ENCODE measurements at places on chromosomes 7 and 10.

GRCh38 chr10:92847202-92847864 is 987 bp upstream of the EXOC6 start:
- DNase-seq: no peak

- no peak for DNase-seq
Observed at GRCh38 chr7:1117321-1117928, 29.5 kb downstream of the GPER1 start.

- DNase-seq: peak; percentile 83
Observed at GRCh38 chr7:66697449-66698438, 42.8 kb upstream of the RABGEF1 start.

GRCh38 chr7:46315891-46316290 is 394.8 kb upstream of the IGFBP3 start:
- DNase-seq: peak; percentile 68

- DNase-seq: no peak
Observed at GRCh38 chr10:53127686-53128085, 355.1 kb upstream of the MBL2 start.

DNA sequence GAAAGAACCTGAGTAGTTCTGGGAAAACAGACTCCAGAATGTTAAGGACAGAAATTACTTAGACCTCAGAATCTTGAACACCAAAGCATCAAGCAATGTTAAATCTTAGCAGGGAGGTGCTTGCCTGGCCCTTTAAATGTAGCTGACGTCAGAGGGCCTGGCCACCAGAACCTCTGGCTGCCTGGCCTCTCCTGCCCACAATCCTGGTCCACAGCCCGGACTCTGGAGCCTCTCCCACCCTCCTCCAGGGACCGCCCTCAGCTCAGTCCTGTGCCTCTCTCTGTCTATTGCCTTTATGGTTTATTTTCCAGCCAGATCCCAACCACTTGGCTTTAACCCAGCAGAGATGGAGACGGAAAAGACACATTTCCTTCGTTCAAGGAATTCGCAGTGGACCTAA is 42.2 kb upstream of the EGR2 start:
- peak; percentile 13 for DNase-seq

- no peak for DNase-seq
Observed at GRCh38 chr7:44977304-44977958, 1.4 kb downstream of the MYO1G start.

DNA sequence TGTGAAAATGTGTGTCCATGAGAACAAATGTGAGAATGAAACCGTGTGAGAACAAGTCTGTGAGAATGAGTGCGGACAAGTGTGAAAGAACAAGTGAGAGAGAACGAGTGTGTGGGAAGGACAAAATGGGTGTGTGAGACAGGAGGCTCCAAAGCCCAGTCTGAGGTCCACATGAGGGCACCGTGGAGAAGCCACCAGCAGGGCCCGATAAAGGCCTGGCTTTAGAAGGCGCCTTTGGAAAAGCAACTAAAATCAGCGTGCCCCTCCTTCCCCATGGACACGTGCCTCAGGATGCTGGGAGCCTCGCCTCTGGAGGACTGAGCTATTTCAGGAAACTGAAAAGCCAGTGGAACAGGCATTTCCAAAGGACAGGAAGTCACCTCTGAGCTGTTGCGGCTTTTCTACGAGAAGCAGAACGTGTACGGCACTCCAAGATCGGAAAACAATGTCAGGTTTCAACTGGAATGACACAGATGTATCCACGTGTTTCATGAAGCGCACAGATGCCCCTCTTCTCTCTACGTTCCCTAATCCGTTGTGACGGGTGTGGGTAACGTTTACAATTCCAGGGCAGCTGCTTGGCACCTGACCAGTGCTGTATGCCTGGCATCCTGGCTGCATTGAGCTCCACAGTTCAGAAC is 46.4 kb downstream of the ESYT2 start:
- peak; percentile 27 for DNase-seq

DNA sequence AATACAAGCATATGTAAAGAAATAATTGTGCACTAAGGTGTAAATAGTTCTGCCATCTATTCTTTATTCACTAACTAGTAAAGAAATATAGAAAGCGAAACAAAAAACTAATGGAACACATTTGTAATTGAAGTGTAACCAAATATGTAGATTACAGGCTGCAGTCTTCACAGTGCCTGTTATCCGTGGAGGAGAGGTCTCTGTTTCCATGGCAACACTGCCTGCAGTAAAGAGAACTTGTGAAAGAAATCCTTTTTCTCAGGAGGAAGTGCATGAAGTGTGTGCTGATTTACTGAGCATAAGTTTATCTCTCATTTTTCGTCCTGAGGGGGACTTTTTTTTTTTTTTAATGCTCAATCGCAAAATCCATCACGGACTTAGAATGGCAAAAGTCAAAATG is 102.5 kb downstream of the APBB1IP start:
- no peak for DNase-seq

GRCh38 chr7:43398831-43399230 is 184.1 kb upstream of the STK17A start:
- DNase-seq: no peak

- peak; percentile 90 for DNase-seq
Observed at GRCh38 chr7:157397731-157398691, 61.2 kb downstream of the DNAJB6 start.

- DNase-seq: no peak
Observed at GRCh38 chr10:2245580-2245979, 508.3 kb upstream of the ADARB2 start.
